Activated CD4-positive, alpha-beta T cell treated with anti-CD3 and anti-CD28 coated beads for 36 hours (primary cell): ENCODE measurements at places on chromosomes 5 and 9. TPM values are rescaled to one million over a fixed set of nuclear protein-coding genes. Genes with fewer than 3 reads are reported as not detected.

C9orf152 gene
- not detected for total RNA-seq

ARL14EPL gene
- not detected for total RNA-seq

CD14 gene
- total RNA-seq, result 0.43 TPM

TICAM2 gene
- 1.7 TPM for total RNA-seq

OR1L6 gene
- total RNA-seq, result not detected

HABP4 gene
- total RNA-seq, result 5.8 TPM

SLC23A1 gene
- total RNA-seq, result 0.43 TPM

ECSCR gene
- total RNA-seq, result 0.83 TPM

DMGDH gene
- 0.86 TPM for total RNA-seq

ATG10 gene
- total RNA-seq, result 4.7 TPM

OTP gene
- not detected for total RNA-seq

DNM1 gene
- total RNA-seq, result 0.50 TPM

PCDHB16 gene
- not detected for total RNA-seq

PCDHGB5 gene
- 0.09 TPM for total RNA-seq

CDC20B gene
- total RNA-seq, result not detected

NEUROG1 gene
- total RNA-seq, result not detected

CATSPER3 gene
- total RNA-seq, result 0.40 TPM
